ENCODE measurements at places on chromosomes 6 and 20. TPM values are rescaled to one million over a fixed set of nuclear protein-coding genes. Genes with fewer than 3 reads are reported as not detected.

The HSP90AB1 gene
- 772 TPM for total RNA-seq

The BMP5 gene
- total RNA-seq, result 0.52 TPM

The CLDN20 gene
- not detected for total RNA-seq

The SOX18 gene
- 0.66 TPM for total RNA-seq

The TGM2 gene
- 9.3 TPM for total RNA-seq

The HCK gene
- total RNA-seq, result 25.2 TPM

The TOMM34 gene
- total RNA-seq, result 16.8 TPM

DNA sequence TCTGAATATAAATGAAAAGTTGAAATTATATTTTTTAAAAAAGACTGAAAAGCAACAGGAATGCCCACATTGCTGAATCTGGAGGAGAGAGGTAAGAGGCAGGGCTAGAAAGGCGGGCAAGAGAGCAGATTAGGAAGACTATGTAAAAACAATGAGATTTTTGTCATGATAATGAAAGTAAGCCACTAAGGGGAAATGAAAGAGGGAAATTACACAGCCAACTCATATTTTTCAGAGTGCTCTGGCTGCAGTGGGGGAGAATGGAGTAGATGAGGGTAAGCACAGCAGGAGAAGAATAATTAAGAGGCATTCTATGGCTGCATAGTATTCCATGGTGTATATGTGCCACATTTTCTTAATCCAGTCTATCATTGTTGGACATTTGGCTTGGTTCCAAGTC is 281.9 kb downstream of the PKHD1 start:
- H3K27ac ChIP-seq, result no peak overlapping the region
- H3K4me3 ChIP-seq, result no peak overlapping the region
- no peak for DNase-seq
- no peaks in the 10 kb centered on the region for H3K4me1 ChIP-seq
- no peaks in the 10 kb centered on the region for H3K36me3 ChIP-seq

GRCh38 chr6:138692978-138693909 is 80.3 kb upstream of the CCDC28A start:
- H3K36me3 ChIP-seq, result no peaks in the 10 kb centered on the region
- DNase-seq, result peak; percentile 21
- peak overlapping the region; percentile 41 for H3K4me3 ChIP-seq

GRCh38 chr6:69953491-69953890 is 87.1 kb downstream of the COL19A1 start:
- DNase-seq, result no peak
- H3K4me1 ChIP-seq, result no peaks in the 10 kb centered on the region
- H3K36me3 ChIP-seq, result no peaks in the 10 kb centered on the region
- H3K27ac ChIP-seq, result no peak overlapping the region
- no peak overlapping the region for H3K4me3 ChIP-seq

- H3K4me1 ChIP-seq, result peaks cover 6% of the 10 kb centered on the region
- peak; percentile 44 for DNase-seq
- no peaks in the 10 kb centered on the region for H3K27me3 ChIP-seq
Observed at GRCh38 chr6:130913120-130913519, 85.9 kb downstream of the SMLR1 start.

DNA sequence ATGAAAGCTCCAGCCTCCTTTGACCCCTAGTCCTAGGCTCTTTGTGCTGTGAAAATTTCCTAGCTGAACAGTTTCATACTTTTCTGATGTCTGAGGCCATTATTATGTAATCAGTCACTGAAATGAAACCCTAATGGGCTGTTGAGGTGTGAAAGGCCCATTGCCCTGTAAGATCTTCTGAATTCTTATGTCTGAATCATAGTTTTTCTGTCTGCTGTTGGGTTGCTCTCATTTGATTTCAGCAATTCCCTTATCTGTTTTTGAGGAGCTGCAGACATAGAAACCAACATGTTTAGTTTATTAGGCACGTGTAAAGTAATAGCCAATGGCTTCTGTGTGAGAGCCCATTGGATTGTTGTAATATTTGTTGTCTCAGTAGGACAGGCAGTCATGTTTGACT is 118.1 kb downstream of the EYA4 start:
- no peaks in the 10 kb centered on the region for H3K36me3 ChIP-seq
- DNase-seq, result no peak
- no peaks in the 10 kb centered on the region for H3K4me1 ChIP-seq
- no peak overlapping the region for H3K27ac ChIP-seq

- no peak for DNase-seq
- peaks cover 13% of the 10 kb centered on the region for H3K36me3 ChIP-seq
- H3K4me1 ChIP-seq, result peaks cover 57% of the 10 kb centered on the region
Observed at GRCh38 chr6:111758608-111759329, 114.5 kb downstream of the FYN start.

DNA sequence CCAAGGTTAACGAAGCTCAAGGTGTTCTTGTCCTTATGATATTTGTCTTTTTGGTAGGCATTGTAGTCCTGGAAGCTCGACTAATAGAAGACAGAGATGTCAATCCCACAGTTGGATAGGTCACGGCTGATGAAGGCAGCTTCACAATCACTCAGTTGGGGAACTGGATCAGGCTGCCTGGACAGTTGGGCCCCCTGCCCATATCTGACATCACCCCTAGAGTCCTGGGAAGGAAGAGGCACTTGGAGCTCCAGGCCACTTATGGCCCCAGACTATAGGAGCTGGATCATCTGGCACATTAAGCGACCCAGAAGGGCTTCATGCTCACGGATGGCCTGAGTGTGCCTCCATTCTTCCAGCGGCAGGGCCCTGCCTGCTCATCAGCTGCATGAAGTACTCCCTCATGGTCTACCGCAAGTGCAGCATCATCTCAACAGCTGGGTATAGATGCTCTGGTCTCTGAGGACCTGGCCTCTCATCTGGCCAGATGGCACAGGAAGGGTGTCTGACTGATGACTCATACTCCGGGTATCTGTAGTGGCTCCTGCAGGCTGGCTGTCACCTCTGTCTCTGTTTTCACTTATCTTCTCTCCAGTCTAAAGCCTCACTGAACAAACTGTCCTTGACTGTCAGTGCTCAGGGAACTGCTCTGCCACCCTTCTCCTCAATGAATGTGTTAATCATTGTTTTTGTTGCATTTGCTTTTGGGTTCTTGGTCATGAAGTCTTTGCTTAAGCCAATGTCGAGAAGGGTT is 29.2 kb upstream of the SSR1 start:
- H3K4me3 ChIP-seq, result no peak overlapping the region
- H3K27ac ChIP-seq, result no peak overlapping the region
- H3K27me3 ChIP-seq, result peaks cover 3% of the 10 kb centered on the region

- no peaks in the 10 kb centered on the region for H3K4me1 ChIP-seq
- no peaks in the 10 kb centered on the region for H3K27me3 ChIP-seq
- H3K27ac ChIP-seq, result peak overlapping the region; percentile 91
- H3K4me3 ChIP-seq, result peak overlapping the region; percentile 78
Observed at GRCh38 chr6:45377043-45377553, 636 bp downstream of the SUPT3H start.

GRCh38 chr20:21453690-21454089 is 56.4 kb upstream of the NKX2-4 start:
- H3K4me3 ChIP-seq, result no peak overlapping the region
- H3K4me1 ChIP-seq, result no peaks in the 10 kb centered on the region
- DNase-seq, result no peak
- no peak overlapping the region for H3K27ac ChIP-seq

- peak overlapping the region; percentile 28 for H3K4me3 ChIP-seq
- peak overlapping the region; percentile 76 for H3K27ac ChIP-seq
- DNase-seq, result no peak
- no peaks in the 10 kb centered on the region for H3K36me3 ChIP-seq
- H3K4me1 ChIP-seq, result peaks cover 23% of the 10 kb centered on the region
Observed at GRCh38 chr6:137767911-137768690, 99.0 kb upstream of the TNFAIP3 start.

- H3K27ac ChIP-seq, result no peak overlapping the region
- H3K27me3 ChIP-seq, result peaks cover 43% of the 10 kb centered on the region
- H3K4me1 ChIP-seq, result no peaks in the 10 kb centered on the region
- no peak overlapping the region for H3K4me3 ChIP-seq
Observed at GRCh38 chr6:83852528-83853177, 507 bp upstream of the RIPPLY2 start.

GRCh38 chr6:33375143-33375671 is 16.4 kb upstream of the KIFC1 start:
- no peak overlapping the region for H3K4me3 ChIP-seq
- no peaks in the 10 kb centered on the region for H3K27me3 ChIP-seq
- DNase-seq, result no peak

GRCh38 chr20:2338411-2339066 is 42.2 kb upstream of the TGM6 start:
- no peaks in the 10 kb centered on the region for H3K36me3 ChIP-seq
- H3K27me3 ChIP-seq, result no peaks in the 10 kb centered on the region
- no peak for DNase-seq
- no peak overlapping the region for H3K4me3 ChIP-seq

DNA sequence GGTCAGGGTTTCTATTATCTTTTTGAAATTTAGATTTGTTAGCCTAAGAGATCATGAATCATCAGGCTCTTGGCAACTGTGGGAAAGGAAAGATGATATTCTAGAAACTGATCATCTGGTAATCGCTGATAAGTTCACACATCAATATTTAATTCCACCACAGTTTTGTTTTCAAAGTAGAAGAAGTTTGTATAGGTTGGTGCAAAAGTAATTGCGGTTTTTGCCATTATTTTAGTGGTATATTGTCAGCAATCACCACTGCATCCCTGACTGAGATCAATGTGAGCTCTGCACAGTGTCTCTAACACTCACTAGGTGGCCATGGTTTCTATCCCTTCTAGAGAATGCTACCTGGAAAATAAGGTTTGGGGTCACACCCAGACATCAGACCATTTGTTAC is 17.0 kb upstream of the PXDC1 start:
- no peak overlapping the region for H3K4me3 ChIP-seq
- H3K27ac ChIP-seq, result no peak overlapping the region
- H3K36me3 ChIP-seq, result no peaks in the 10 kb centered on the region
- no peaks in the 10 kb centered on the region for H3K27me3 ChIP-seq
- no peak for DNase-seq

DNA sequence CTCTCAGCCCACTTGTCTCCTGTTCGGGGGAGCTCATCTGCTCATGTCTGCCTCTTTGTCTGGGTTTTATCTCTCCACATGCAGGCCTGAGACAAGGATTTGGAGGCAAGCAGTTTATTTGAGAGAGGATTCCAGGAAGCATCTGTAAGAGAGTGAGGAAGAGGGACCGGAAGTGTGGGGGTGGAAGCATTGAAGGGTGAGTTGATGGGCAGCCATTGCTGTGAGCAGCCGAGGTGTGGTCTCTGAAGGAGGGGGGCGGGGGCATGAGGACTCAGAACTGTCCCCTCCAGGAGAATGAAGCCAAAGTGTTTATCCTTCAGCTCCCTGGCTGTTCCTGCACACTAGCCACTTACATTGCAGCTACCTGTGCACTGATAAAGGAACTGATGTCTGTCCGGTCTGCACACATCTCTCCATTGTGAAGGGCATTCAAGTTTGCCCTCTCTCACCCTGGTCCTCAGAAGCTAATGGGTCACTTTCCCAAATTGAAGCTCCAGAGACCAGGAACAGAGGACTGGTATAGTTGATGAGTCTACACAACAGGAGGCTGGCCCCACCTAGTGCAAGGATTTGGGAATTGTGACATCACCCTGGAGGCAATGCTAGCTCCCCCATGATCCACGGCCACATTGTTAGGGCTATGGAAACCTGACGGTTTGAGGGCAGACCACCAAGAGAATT is 100.5 kb upstream of the FOXA2 start:
- no peak for DNase-seq
- H3K4me1 ChIP-seq, result no peaks in the 10 kb centered on the region
- H3K4me3 ChIP-seq, result no peak overlapping the region
- no peaks in the 10 kb centered on the region for H3K36me3 ChIP-seq

- DNase-seq, result no peak
- H3K27ac ChIP-seq, result no peak overlapping the region
- peaks cover 69% of the 10 kb centered on the region for H3K27me3 ChIP-seq
- no peaks in the 10 kb centered on the region for H3K36me3 ChIP-seq
- peaks cover 5% of the 10 kb centered on the region for H3K4me1 ChIP-seq
Observed at GRCh38 chr6:35491558-35492257, 5.2 kb downstream of the TEAD3 start.

DNA sequence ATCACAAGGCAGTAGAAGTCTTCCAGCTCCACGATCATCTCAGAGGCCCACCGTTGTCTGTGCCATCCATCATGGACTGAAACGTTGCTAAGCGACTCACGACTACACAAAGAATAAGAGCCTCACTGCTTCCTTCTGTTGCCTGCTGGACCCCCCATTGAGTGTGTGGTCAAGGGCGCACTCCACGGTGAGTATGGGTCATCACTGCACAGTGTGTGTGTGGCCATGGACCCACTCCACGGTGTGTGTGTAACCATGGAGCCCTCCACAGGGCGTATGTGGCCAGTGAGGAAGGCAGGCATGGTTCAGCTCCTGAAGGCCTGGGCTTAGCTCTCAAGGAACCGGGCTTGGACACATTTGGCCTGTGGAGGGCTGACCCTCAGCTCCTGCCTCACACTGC is 123.4 kb upstream of the AFDN start:
- peaks cover 9% of the 10 kb centered on the region for H3K4me1 ChIP-seq
- no peaks in the 10 kb centered on the region for H3K36me3 ChIP-seq
- peaks cover 9% of the 10 kb centered on the region for H3K27me3 ChIP-seq
- H3K27ac ChIP-seq, result no peak overlapping the region
- H3K4me3 ChIP-seq, result no peak overlapping the region
- DNase-seq, result no peak

GRCh38 chr20:4876301-4876700 is 125.0 kb downstream of the SLC23A2 start:
- H3K4me1 ChIP-seq, result no peaks in the 10 kb centered on the region
- H3K4me3 ChIP-seq, result no peak overlapping the region
- no peak for DNase-seq
- H3K36me3 ChIP-seq, result peaks cover 40% of the 10 kb centered on the region
- no peak overlapping the region for H3K27ac ChIP-seq

- H3K27me3 ChIP-seq, result no peaks in the 10 kb centered on the region
- no peaks in the 10 kb centered on the region for H3K36me3 ChIP-seq
- no peak overlapping the region for H3K27ac ChIP-seq
- peaks cover 10% of the 10 kb centered on the region for H3K4me1 ChIP-seq
- H3K4me3 ChIP-seq, result no peak overlapping the region
Observed at GRCh38 chr6:6649824-6650349, 61.4 kb downstream of the LY86 start.

DNA sequence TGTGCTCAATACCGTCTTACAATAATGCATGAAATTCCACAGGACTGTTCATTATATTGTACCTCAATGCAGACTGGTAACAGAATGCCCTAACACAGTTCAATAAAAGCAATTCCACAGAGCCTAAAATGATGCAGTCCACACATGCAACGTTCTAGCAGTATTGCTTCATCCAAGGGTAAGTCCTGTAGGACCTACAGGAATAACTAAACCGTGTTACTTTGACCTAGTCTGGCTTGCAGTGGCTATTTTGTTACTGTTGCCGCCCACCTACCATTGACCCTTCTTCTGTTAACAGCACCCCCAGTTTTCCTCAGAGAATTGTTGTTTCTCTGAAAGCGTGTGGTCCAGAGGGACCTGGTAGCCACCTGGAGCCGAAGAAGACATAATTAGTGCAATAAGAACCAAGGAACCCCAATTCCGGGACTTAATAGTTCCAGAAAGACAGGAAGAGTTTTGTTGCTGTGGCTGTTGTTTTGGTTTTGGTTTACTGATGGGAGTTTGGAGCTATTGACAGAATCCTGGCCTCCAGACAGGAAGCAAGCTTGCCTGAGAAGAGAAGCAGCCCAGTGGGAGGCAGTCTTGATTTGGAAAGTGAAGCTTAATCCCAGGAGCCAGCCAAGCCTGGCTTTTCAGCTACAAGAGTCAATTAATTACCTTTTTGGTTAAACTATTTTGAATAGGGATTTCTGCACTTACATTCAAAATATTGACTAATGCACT is 91.3 kb downstream of the FRK start:
- H3K4me1 ChIP-seq, result no peaks in the 10 kb centered on the region
- DNase-seq, result no peak
- no peak overlapping the region for H3K27ac ChIP-seq
- H3K4me3 ChIP-seq, result no peak overlapping the region
- H3K27me3 ChIP-seq, result no peaks in the 10 kb centered on the region

- H3K27me3 ChIP-seq, result no peaks in the 10 kb centered on the region
- no peak overlapping the region for H3K27ac ChIP-seq
- no peaks in the 10 kb centered on the region for H3K4me1 ChIP-seq
- H3K4me3 ChIP-seq, result no peak overlapping the region
- H3K36me3 ChIP-seq, result no peaks in the 10 kb centered on the region
Observed at GRCh38 chr6:12331474-12331873, 41.3 kb downstream of the EDN1 start.

Data from thymus (tissue), 14 donors.